ENCODE measurements at places on chromosomes 7 and 10.

- DNase-seq: peak; percentile 36
Observed at GRCh38 chr10:117980216-117980615, 66.5 kb downstream of the RAB11FIP2 start.

DNA sequence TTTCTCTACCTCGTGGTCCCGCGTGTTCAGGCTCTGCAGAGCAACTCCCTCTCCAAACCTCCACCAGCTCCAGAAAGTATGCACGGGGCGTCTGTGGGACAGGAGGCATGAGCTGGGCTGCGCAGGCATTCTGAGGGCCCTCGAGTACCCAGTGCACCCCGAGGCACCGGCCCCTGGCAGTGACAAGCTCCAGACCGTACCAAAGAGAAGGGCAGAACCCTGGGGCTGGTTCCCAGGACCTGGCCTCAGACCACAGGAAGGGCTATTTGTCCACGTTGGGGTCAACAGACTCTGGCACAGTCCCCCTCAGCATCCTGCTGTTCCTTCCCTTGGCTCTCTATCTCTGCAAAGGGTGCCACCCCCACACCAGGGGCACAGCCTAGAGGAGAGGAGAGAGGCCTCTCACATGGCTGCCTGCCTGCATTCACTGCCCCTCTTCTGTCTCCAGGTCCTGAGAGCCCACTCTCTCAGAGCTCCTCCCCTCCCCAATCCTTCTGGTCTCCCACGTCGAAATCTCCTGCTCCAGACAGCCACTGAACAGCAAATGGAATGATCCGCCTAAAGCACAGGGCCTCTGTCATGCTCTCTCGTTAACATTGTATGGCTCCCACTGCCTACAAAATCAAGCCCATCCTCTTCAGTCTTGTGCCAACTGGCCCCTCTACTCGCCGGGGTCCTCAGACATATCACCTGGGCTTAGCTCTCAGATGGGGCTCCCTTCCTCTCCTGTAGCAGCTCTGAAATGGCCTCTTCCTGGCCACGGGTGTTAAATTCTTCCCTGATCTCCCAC, 96.3 kb downstream of the OAT start:
- DNase-seq: no peak

GRCh38 chr7:115980159-115980558, 50.4 kb downstream of the TFEC start:
- DNase-seq: no peak

DNA sequence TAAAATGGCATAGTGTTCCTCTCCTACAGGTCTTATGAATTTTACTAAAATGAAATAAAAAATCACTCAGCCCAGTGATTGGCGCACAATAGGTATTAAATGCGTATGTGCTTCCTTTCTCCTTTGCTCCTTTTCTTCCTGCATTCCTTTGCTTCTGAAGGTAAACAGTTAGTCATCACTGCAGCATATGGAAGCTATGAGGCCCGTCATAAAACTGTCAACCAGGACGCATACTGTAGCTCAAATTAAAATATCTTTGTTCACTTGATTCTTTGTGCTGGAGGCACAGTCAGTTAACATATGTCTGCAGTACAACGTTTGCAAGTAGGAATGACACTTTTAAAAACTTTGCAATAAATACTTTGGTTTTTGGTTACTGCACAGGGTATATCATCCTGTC, 374.7 kb downstream of the TCERG1L start:
- no peak for DNase-seq

- no peak for DNase-seq
Observed at GRCh38 chr10:5557799-5558771, 33.3 kb downstream of the CALML3 start.

GRCh38 chr7:40147371-40148246, 12.8 kb downstream of the SUGCT start:
- DNase-seq: no peak

DNA sequence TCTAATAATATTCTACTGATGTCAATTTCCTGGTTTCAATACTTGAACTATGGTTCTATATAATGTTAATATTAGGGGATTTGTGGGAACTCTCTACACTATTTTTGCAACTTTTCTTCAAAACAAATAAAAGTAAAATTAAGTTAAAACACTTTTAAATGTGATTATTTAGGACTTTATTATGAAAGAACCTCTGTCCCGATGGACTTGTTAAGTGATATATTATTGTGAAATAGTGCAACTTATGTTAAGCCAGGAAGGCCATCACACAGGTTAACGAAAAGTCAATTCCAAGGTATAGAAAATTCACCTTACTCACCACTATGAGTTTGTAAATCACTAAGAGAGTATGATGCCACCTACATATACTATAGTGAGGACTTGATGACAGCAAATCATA, 79.2 kb downstream of the IMMP2L start:
- no peak for DNase-seq

- DNase-seq: no peak
Observed at GRCh38 chr10:111923032-111923431, 260.5 kb downstream of the GPAM start.

DNA sequence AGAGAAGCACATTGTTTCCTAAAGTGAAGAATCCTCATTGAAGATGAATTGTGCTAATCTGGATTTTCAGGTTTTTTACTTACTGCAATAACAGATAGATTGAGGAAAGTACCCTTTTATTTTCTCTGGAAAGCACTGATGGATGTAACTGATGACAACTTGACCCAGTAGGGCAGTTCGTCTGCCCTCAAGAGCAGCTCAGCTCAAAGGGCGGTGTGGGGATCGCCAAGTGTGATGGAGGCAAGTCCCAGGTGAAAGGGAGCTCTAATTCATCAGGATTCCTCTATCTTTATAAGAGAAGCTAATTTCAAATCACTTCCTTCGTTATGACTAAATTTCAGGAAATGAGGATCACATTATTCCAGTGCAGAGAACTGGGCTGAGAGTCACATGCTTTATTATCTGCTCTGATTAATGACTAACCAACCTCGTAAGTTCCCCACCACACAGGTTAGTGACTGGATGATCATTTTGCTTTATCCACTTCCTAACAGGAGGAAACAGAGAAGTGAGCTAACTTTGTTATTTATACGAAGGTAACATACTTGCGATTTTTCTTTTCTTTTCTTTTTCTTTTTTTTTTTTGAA, 98.8 kb downstream of the PFKFB3 start:
- no peak for DNase-seq

GRCh38 chr7:87154569-87154968, 2.3 kb downstream of the DMTF1 start:
- DNase-seq: no peak

DNA sequence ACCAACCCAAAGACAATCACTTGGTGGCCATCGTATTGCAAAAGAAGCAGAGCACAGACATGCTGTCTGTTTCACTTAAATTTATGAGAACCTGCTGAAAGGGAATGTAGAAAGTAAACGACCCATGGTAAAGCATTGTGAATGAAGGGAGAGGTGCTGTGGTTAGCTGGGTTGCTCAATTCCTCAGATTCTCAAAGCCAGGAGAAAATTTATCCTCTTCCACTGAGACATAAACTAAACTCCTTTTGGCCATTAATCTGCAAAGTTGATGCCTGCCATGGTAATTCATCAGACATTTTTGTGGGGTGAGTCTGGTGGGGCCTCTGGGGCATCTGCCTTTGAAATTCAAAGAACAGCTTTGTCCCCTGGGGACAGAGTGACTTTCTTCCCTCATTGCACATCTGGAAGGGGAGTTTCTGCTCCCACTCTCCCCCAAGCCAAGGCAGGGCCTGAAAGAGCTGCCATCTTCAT, 951.0 kb downstream of the LRMDA start:
- DNase-seq: peak; percentile 41

GRCh38 chr7:118429141-118429540, 204.6 kb downstream of the ANKRD7 start:
- no peak for DNase-seq

GRCh38 chr10:93516006-93516380, 19.6 kb downstream of the CEP55 start:
- no peak for DNase-seq

GRCh38 chr10:19815731-19816410, 361 bp upstream of the PLXDC2 start:
- DNase-seq: peak; percentile 16

DNA sequence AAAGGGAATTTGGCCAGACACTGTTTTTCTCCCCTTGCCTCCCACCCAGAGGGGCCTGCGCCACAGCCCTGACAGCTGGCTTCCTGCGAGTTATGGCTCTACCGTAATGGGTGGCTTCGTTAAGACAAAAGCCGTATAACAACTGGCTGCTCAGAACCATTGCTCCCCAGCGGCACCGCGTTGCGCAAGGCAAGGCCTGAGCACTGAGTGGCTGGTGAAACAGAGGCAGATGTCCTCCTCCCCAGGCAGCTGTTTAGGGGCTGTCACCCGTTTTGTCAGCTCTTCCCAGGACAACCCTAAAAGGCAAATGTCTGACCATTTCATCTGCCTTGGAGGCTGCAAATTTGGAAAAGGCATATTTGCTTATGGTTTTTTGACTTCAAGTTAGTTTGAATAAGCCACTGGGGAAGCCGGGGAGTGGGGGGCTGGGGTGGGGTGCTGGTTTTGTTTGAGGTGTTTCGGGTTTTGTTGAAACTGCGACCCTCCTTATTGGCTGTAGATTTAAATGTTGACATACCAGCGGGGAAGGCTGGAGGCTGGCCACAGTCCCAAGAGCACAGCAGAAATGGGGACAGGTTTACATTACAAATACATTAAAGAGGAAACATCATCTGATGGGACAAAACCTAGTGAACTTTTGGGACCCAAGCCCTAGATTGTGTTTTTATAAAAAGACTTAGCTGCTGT, 681 bp upstream of the SPOCK2 start:
- DNase-seq: no peak

GRCh38 chr10:91514787-91515186, 104.6 kb downstream of the HECTD2 start:
- no peak for DNase-seq

DNA sequence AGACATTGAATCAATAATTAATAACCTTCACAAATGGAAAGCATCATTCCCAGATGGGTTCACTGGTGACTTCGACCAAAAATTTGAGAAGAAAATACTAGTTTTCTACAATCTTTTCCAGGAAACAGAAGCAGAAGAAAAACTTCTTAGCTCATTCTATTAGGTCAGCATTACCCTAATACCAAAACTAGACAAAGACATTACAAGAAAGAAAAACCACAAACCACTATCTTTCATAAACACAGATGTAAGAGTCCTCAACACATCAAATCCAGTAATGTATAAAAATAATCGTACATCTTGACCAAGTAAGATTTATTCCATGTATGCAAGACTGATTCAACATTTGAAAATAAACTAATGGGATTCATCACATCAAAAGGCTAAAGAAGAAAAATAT, 64.0 kb upstream of the CDK1 start:
- no peak for DNase-seq

- no peak for DNase-seq
Observed at GRCh38 chr10:73647875-73648651, 6.8 kb upstream of the MYOZ1 start.

GRCh38 chr7:100888291-100888987, 1.1 kb downstream of the UFSP1 start:
- DNase-seq: no peak

GRCh38 chr10:124114696-124115095, 21.3 kb upstream of the CHST15 start:
- DNase-seq: no peak

DNA sequence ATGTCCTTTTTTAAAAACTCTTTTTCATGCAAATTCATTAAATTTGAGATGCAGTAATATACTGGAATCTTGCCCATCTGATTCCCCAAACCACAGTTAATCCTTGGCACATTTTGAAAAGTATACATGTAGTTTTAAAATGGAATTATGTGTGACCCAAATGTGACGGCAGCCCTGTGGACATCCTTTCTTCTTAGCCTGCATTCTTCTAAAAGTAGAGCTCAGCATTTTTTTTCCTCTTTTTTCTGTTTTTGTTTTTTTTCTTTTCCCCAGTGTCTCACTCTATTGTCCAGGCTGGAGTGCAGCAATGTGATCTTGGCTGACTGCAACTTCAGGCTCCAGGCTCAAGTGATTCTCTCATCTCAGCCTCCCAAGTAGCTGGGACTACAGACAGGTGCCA, 338.9 kb downstream of the GALNT17 start:
- no peak for DNase-seq

DNA sequence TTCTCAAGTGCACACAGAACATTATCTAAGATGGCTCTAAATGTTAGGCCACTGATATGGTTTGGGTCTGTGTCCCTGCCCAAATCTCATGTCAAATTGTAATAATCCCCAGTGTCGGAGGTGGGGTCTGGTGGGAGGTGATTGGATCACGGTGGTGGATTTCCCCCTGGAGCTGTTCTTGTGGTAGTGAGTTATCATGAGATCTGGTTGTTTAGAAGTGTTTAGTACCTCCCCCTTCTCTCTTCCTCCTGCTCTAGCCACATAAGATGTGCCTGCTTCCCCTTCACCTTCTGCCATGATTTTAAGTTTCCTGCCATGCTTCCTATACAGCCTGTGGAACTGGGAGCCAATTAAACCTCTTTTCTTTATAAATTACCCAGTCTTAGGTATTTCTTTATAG, 11.2 kb upstream of the GSTK1 start:
- no peak for DNase-seq

DNA sequence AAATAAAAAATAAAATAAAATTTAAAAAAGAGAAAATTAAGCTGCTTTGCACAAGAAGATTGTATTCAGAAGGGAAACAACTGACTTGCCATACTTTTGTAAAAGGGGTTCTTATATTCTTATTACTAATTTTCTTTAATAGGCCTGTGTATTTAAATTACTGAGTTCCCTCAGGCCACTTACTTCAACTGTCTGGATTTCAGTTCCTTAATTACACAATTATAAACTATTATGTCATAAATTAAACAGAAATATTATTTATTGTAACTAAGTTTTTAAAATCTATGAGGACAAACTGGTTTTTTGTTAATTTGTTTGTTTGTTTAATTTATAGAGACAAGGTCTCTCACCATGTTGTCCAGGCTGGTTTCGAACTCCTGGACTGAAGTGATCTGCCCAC, 22.4 kb upstream of the MICU1 start:
- DNase-seq: no peak

GRCh38 chr10:122331615-122332446, 42.7 kb upstream of the PLEKHA1 start:
- DNase-seq: no peak

- peak; percentile 18 for DNase-seq
Observed at GRCh38 chr10:182441-183201, 47.4 kb downstream of the ZMYND11 start.

DNA sequence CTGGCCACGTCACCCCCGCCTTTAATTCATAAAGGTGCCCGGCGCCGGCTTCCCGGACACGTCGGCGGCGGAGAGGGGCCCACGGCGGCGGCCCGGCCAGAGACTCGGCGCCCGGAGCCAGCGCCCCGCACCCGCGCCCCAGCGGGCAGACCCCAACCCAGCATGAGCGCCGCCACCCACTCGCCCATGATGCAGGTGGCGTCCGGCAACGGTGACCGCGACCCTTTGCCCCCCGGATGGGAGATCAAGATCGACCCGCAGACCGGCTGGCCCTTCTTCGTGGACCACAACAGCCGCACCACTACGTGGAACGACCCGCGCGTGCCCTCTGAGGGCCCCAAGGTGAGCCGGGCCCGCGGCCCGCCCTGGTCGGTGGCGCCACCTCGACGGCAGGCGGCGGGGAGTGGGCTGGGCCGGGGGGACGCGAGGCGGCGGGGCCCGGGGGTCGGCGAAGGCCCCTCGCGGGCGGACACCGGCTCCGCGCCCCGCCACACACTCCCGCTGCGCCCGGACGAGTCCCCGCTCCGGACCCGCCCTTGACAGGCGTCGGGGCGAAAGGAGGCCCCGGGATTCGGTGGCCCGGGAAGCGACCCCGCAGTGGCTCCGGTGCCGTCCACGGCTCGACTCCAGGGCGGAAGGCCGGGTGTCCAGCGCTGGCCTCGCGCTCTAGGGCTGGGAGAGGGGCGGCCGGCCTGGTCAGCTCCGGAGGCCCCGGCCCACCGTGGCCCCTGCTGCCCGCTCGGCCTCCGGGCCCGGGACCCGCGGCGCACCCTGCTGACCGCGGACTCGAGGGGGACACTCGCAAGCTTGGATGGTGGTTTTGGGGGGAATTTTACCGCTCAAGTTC, 557 bp downstream of the BAG3 start:
- no peak for DNase-seq

Data from AG04450 (cell line).